A673 (cell line): ENCODE measurements at places on chromosomes 12 and 14. TPM values are rescaled to one million over a fixed set of nuclear protein-coding genes. Genes with fewer than 3 reads are reported as not detected.

- peaks cover 4% of the 10 kb centered on the region for H3K4me1 ChIP-seq
- H3K27ac ChIP-seq, result no peak overlapping the region
- no peak overlapping the region for H3K4me3 ChIP-seq
- H3K36me3 ChIP-seq, result no peaks in the 10 kb centered on the region
- H3K27me3 ChIP-seq, result no peaks in the 10 kb centered on the region
Measured at GRCh38 chr12:10075451-10075850, 23.3 kb downstream of the CLEC1A start.

- no peak overlapping the region for H3K27ac ChIP-seq
- no peak for DNase-seq
- no peaks in the 10 kb centered on the region for H3K36me3 ChIP-seq
- no peaks in the 10 kb centered on the region for H3K27me3 ChIP-seq
- no peaks in the 10 kb centered on the region for H3K4me1 ChIP-seq
Measured at GRCh38 chr14:102418169-102418852, 55.6 kb downstream of the TECPR2 start.

- no peak overlapping the region for H3K27ac ChIP-seq
- no peaks in the 10 kb centered on the region for H3K36me3 ChIP-seq
- H3K4me3 ChIP-seq, result no peak overlapping the region
- peaks cover 18% of the 10 kb centered on the region for H3K4me1 ChIP-seq
- no peak for DNase-seq
Measured at GRCh38 chr12:1205512-1206060, 214.6 kb downstream of the ERC1 start.

GRCh38 chr12:96773031-96773430 is 134.0 kb upstream of the NEDD1 start:
- no peak overlapping the region for H3K4me3 ChIP-seq
- H3K27ac ChIP-seq, result no peak overlapping the region
- H3K4me1 ChIP-seq, result no peaks in the 10 kb centered on the region
- H3K27me3 ChIP-seq, result no peaks in the 10 kb centered on the region
- no peaks in the 10 kb centered on the region for H3K36me3 ChIP-seq

RTL1 gene
- total RNA-seq, result 0.09 and 0.15 TPM in 2 replicates

- H3K27me3 ChIP-seq, result no peaks in the 10 kb centered on the region
- DNase-seq, result no peak
- no peak overlapping the region for H3K27ac ChIP-seq
Measured at GRCh38 chr14:68787092-68787992, 5.5 kb downstream of the ZFP36L1 start.

DNA sequence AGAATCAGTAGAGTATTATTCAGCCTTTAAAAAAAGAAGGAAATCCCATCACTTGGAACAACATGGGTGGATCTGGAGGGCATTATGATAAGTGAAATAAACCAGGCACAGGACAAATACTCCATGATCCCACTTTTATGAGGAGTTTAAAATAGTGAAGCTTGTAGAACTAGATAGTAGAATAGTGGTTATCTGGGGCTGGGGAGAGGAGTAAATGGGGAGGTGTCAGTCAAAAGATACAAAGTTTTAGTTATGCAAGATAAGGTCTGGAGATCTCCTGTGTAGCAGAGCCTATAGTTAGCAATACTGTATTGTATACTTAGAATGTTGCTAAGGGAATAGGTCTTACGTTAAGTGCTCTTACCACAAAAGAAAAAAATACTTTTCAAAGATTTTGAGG is 64.9 kb downstream of the RIC8B start:
- H3K4me3 ChIP-seq, result no peak overlapping the region
- no peaks in the 10 kb centered on the region for H3K27me3 ChIP-seq
- peak overlapping the region; percentile 67 for H3K27ac ChIP-seq
- DNase-seq, result no peak
- H3K4me1 ChIP-seq, result peaks cover 28% of the 10 kb centered on the region
- H3K36me3 ChIP-seq, result no peaks in the 10 kb centered on the region

DNA sequence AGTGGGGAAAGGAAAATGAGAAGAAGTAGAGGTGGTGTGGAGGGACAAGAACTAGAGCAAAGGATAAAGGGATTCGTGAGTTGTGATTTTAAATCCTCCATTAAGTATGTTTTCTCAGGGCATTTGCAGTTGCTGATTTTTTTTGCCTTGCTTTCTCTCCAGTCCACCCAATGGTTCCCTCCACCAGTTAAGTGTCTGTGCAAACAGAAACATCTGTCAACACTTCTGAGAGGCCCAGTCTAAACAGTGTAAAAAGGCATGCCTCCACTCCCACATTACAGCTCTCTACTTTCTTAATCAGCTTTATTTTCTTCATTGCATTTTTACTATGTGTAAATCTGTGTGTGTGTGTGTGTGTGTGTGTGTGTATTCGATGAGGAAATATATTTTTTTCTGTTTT is 141.2 kb downstream of the PPFIA2 start:
- DNase-seq, result peak; percentile 3
- no peak overlapping the region for H3K27ac ChIP-seq
- no peaks in the 10 kb centered on the region for H3K4me1 ChIP-seq
- no peak overlapping the region for H3K4me3 ChIP-seq
- H3K27me3 ChIP-seq, result no peaks in the 10 kb centered on the region

DNA sequence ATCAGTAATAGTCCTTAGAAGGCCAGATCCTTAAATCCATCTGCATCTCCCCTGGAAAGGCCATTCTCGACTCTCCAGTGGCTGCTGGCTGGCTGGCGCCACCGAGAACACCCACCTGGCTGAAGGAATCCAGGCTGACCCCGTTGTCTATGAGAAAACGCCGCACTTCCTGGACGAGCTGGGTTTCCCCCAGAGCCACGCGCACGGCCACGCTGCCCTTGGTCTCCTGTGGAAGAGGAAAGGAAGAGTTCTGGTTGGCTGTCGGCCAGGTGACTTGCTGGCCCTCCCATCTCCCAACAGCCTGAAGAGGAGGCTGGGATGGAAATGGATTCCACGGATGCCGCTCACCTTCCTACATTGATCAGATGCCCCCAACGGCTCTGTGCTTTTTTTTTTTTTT is 23.9 kb downstream of the RBM19 start:
- no peaks in the 10 kb centered on the region for H3K4me1 ChIP-seq
- no peaks in the 10 kb centered on the region for H3K27me3 ChIP-seq
- H3K36me3 ChIP-seq, result peaks cover 11% of the 10 kb centered on the region
- H3K27ac ChIP-seq, result no peak overlapping the region

DNA sequence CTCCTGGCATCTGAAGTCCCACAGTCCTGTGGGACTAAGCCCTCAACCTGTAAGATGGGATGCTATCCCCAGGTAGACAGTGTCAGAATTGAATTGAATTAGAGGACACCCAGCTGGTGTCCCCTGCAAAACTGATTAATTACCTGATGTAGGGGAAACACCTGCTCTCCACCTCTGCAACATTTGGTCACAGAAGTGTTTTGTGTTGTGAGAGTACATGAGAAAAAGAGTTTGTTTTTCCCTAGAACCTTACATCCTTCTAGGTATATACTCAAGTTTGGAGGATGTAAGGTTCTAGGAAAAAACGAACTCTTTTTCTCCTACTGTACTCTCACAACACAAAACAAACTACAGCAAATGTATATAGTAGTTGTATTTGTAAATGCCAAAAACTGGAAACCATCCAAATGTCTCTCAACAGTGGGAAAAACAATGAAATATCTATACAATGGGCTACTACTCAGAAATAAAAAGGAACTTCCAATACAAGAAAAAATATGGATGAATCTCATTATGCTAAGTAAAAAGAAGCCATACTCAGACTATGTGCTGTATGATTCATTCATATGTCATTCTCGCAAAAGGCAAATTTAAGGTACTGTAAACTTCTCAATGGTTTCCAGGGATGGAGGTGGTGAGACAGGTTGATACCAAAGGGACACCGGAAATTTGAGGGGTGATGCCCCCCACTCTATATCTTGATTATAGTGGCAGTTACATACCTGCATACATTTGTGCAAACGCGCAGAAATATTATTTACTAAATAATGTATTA is 160.7 kb downstream of the MED13L start:
- H3K27me3 ChIP-seq, result no peaks in the 10 kb centered on the region
- DNase-seq, result no peak
- no peak overlapping the region for H3K27ac ChIP-seq
- H3K36me3 ChIP-seq, result no peaks in the 10 kb centered on the region

GUCY2C gene
- total RNA-seq, result not detected in 2 replicates

GRCh38 chr12:96445691-96446583 is 43.4 kb upstream of the CFAP54 start:
- H3K4me3 ChIP-seq, result no peak overlapping the region
- H3K27me3 ChIP-seq, result no peaks in the 10 kb centered on the region
- no peaks in the 10 kb centered on the region for H3K36me3 ChIP-seq
- DNase-seq, result peak; percentile 73
- H3K27ac ChIP-seq, result peak overlapping the region; percentile 31

SCARB1 gene
- total RNA-seq, result 61.5 and 74.6 TPM in 2 replicates

GRCh38 chr12:3216726-3217682 is 139.8 kb downstream of the TSPAN9 start:
- H3K36me3 ChIP-seq, result no peaks in the 10 kb centered on the region
- H3K4me1 ChIP-seq, result peaks cover 44% of the 10 kb centered on the region
- DNase-seq, result no peak
- H3K4me3 ChIP-seq, result no peak overlapping the region

GRCh38 chr14:56903304-56903969 is 93.2 kb upstream of the OTX2 start:
- no peak overlapping the region for H3K27ac ChIP-seq
- no peaks in the 10 kb centered on the region for H3K27me3 ChIP-seq
- no peaks in the 10 kb centered on the region for H3K36me3 ChIP-seq
- H3K4me3 ChIP-seq, result no peak overlapping the region

GRCh38 chr12:123580772-123581171 is 3.6 kb upstream of the TMED2 start:
- DNase-seq, result no peak
- no peaks in the 10 kb centered on the region for H3K27me3 ChIP-seq
- peaks cover 4% of the 10 kb centered on the region for H3K4me1 ChIP-seq

IQSEC3 gene
- not detected in 2 replicates for total RNA-seq

ST8SIA1 gene
- total RNA-seq, result 0.17 and 0.28 TPM in 2 replicates

- H3K36me3 ChIP-seq, result no peaks in the 10 kb centered on the region
- peaks cover 4% of the 10 kb centered on the region for H3K4me1 ChIP-seq
- no peak overlapping the region for H3K27ac ChIP-seq
- no peak for DNase-seq
- no peaks in the 10 kb centered on the region for H3K27me3 ChIP-seq
- H3K4me3 ChIP-seq, result no peak overlapping the region
Measured at GRCh38 chr12:19245666-19246065, 116.1 kb downstream of the PLEKHA5 start.

GRCh38 chr14:96584199-96584906 is 82.2 kb downstream of the PAPOLA start:
- no peak overlapping the region for H3K4me3 ChIP-seq
- peak; percentile 55 for DNase-seq
- H3K27ac ChIP-seq, result no peak overlapping the region
- H3K4me1 ChIP-seq, result peaks cover 17% of the 10 kb centered on the region
- H3K36me3 ChIP-seq, result no peaks in the 10 kb centered on the region

AVPR1A gene
- total RNA-seq, result 1.9 and 3.2 TPM in 2 replicates

CIROP gene
- total RNA-seq, result not detected in 2 replicates

DIO2 gene
- 0.09 TPM in 1 of 2 replicates, not detected in the other for total RNA-seq

WSCD2 gene
- not detected in 2 replicates for total RNA-seq

DNA sequence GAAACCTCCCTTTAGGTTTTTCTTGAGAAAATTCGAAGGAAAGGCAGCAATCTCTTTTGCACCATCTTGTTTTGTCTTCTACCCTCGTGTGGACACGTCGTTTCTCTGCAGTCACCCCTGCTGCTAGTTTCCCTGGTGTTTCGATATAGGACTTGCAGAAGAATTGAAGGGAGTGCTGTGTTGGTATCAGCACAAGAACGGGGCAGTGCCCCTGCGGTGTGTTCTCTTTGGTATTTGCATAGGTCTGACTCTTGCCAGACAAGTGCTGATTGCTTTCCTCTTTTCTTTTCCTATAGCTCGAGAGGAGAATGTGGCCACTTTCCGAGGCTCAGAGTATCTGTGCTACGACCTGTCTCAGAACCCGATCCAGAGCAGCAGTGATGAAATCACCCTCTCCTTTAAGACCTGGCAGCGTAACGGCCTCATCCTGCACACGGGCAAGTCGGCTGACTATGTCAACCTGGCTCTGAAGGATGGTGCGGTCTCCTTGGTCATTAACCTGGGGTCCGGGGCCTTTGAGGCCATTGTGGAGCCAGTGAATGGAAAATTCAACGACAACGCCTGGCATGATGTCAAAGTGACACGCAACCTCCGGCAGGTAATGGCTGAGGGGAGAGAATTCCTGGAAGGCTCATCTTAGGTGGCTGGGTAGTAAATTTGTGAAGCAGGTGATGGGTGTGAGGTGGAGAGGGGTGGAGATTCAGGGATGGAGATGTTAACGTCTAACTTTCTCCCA is 474.8 kb downstream of the NRXN3 start:
- no peaks in the 10 kb centered on the region for H3K4me1 ChIP-seq
- no peak overlapping the region for H3K4me3 ChIP-seq
- H3K27ac ChIP-seq, result no peak overlapping the region
- DNase-seq, result no peak

DNA sequence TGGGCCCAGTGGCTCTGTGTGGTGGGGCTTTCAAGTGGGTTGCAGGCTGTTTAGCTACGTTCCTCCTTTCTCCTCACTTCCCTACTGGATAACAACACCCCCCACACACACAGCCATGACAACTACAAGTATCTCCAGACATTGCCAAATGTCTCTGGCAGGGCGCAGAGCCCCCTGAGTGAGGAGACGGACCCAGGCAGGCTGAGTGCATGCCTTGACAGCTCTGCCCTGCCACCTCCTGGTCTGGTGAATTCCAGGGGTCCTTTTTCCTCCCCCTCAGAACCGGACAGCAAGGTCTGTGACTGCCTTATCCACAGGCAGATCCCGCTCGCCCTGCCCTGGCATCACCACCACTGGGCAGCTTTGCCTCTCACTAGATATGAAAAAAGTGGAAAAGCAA is 276.5 kb downstream of the TMEM132C start:
- H3K4me3 ChIP-seq, result no peak overlapping the region
- no peaks in the 10 kb centered on the region for H3K36me3 ChIP-seq
- H3K27ac ChIP-seq, result no peak overlapping the region
- DNase-seq, result no peak
- no peaks in the 10 kb centered on the region for H3K4me1 ChIP-seq
- peaks cover 63% of the 10 kb centered on the region for H3K27me3 ChIP-seq

- no peak overlapping the region for H3K4me3 ChIP-seq
- no peaks in the 10 kb centered on the region for H3K27me3 ChIP-seq
- H3K27ac ChIP-seq, result no peak overlapping the region
- no peak for DNase-seq
Measured at GRCh38 chr14:33063521-33063920, 124.8 kb downstream of the NPAS3 start.

GRCh38 chr12:110809149-110809548 is 37.6 kb upstream of the CCDC63 start:
- no peak for DNase-seq
- no peaks in the 10 kb centered on the region for H3K4me1 ChIP-seq
- no peaks in the 10 kb centered on the region for H3K27me3 ChIP-seq
- H3K27ac ChIP-seq, result no peak overlapping the region

- H3K36me3 ChIP-seq, result no peaks in the 10 kb centered on the region
- H3K4me3 ChIP-seq, result no peak overlapping the region
- H3K27ac ChIP-seq, result no peak overlapping the region
- peaks cover 91% of the 10 kb centered on the region for H3K27me3 ChIP-seq
- DNase-seq, result no peak
Measured at GRCh38 chr12:128551266-128551665, 272.5 kb downstream of the SLC15A4 start.
